ENCODE measurements at places on chromosomes 1 and 21.
A peak's percentile ranks its signal among the peaks of the same experiment; 100 is the strongest.

- DNase-seq, result no peak
Observed at GRCh38 chr1:81213279-81213678, 587.5 kb upstream of the ADGRL2 start.

DNA sequence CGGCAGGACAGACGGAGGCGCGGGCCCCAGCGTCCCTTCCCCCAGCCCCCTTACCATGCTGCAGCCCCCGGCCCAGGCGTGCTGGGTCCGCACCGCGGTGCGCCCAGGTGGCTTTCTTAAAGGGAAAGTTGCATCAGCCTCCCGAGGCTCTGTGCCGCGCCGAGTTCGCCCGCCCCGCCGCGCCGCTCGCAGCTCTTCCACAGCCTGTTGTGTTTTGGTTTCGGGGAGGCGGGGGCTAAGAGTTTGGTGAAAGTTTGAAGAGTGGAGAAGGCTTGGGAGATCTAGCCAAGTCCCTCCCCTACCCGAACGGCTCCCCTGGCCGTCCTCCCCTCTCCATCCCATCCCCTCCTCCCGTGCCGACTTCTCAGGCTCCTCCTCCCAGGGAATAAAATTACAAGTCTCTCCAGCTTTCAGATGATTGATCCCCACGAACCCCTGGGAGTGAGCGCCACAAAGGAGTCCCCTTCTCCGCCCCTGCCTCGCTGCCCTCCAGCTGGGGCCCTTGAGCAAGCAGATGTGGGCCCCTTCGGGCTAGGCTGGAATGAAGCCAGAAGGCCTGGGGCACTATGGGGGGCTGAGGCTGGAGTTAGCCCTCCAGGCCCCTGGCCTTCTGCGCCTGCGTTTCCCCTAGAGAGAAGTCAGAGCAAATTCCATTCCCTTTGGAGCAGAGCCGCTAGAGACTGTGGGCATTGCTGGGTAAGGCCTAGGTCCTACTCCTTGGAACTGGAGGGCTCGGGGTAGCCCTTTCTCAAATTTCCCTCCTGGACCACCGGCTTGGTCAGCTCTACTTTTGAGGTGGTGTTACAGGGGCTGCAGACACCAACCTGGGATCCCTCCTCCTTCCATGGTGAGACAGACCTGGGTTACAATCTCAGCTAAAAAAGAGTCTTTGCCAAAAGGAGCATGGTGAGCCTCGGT is at the start of gene SLC6A9:
Gene SLC6A9 (minus strand): TSS at position 211 of the 918 bp plus-strand sequence. CDS start 7,185 bp downstream, outside the sequence.
- DNase-seq, result no peak

DNA sequence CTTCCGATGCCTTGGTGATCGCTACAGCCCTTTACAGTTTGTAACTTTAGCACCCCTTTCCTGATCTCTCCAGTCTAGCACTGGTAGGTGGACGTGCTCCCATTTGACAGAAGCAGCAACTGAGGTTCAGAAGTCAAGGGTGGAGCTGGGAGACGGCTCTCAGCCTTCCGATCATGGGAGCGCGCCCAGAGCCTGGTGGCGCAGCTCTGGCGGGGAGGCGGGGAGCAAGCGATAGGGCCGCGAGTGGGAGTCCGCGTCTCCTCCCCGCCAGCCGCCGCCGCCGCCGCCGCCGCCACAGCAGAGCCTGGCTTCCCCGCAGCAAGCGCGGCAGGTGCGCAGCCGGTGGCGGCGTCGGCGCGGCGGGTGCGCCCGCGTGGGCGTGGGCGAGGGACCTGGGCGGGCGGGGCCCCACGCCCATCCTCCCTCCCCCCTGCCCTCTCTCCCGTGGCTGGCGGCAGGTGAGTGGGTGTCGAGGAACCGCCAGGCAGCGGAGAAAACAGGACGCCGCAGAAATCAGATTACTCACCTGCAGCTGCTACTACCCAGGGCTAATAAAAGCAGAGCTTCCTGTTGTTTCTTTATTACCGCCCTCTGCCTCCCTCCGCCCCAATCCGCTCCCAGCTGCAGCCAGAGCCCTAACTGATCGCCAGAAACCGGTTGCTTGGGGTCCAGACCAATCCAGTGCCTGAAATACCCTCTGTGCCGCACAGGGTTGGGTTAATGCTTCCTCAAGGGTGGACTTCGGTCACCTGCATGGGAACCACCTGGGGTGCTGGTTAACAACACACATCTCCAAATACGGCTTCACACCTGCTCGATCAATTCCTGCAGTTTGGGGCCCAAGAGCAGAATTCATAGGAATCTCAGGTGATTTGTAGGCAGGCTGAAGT is 60.2 kb upstream of the ID3 start:
- peak; percentile 85 for DNase-seq

- no peak for DNase-seq
Observed at GRCh38 chr21:45594721-45595489, 48.6 kb upstream of the PCBP3 start.

DNA sequence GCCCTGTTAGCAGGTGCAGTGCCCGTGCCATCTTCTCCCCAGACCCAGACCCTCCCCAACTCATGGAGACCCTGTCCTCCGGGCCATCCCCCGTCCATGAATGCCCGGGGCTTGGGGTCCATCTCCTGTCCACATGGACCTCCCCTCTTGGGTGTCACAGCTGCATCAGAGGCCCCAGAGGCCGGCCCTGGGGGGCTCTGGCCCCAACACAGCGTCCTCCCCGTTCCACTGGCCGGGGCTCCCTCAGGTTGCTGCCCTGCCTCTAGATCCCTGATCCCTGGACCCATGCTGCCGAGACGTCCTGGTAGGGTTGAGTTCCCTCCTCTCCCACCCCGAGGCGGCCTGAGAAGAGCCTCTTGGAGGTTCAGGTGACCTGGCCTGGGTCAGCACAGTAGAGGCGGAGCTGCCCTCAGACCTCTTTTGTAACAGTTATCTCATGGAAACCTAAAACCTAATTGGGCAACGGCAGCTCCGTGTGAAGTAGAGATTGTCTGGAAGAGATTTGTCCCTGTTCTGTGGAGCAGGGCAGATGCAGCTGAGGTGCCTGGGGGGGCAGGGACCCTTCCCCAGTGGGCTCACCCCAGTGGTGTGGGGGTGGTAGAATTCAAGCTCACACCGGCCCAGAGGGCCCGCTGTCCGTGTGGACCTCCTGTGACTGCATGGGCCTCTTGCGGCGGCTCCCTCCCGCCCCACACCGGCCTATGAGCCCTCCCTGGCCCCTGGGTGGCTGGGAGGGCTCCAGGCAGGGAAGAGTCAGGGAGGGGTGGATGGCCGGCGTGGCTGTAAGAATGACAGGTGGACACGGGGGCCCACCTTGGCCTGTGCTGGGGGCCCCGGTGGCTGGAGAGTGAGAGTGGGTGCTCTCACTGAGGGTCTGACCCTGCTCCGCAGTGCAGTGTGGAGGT is 56.1 kb downstream of the SKI start:
- no peak for DNase-seq

- no peak for DNase-seq
Observed at GRCh38 chr1:113252166-113252565, 138.1 kb upstream of the MAGI3 start.

GRCh38 chr1:32870615-32871363 is at the start of gene FNDC5:
Gene FNDC5, minus strand, starts transcription at chr1:32870912.
- DNase-seq, result no peak

DNA sequence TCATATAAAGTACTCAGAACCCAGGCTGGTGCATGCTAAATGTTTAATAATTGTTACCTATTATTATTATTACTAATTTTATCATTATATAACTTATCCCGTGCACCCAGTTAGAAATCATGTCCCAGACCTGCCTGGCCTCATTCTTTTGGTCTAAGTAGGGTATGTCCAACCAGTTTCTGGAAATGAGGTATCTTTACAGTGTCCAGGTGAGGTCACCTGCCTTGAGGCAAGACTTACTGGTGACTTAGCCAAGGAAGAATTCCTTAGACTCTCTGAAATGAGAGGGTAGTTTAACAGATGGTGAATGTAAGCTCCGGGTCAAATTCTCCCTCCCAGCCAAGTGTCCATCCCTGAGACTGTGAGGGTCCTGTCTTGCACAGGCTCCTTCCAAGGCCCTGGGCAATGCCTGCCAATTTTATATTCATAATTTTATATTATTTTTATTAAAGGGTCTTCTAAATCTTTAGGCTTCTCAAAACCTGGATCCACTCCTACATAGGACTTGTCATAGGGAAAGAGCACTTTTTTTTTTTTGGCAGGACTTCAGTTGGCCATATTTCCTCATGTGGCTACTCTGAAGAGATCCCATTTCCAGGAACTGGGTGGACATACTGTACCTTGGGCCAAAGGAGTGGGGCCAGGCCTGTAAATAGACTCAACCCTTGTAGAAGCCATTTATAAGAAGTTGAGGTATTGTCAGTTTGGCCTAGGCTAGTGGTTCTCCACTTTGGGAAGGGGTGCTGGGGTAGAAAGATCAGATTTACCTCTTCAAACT is 96.7 kb upstream of the KCNA3 start:
- no peak for DNase-seq

DNA sequence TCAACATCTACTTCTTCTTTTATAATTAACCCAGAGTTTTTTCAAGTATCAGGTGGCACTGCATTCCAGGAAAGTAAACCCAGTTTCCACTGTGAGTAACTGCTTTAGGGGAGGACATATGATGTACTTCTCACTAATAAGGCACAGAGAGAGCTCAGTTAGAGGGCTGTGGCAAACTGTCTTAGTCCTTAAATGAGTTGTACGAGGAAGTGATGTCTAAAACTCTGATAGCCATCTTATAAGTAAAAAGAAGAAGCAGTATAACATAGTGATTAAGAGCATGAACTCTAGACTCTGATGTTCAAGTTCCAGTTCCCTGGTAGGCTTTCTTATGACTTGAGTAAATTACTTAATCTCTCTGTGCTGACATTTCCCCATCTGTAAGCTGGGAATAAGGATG is 58.7 kb upstream of the PTGS2 start:
- no peak for DNase-seq

GRCh38 chr1:73803380-73803779 is 394.6 kb downstream of the LRRIQ3 start:
- DNase-seq, result no peak

- DNase-seq, result no peak
Observed at GRCh38 chr1:229127301-229127700, 143.6 kb upstream of the RAB4A start.

- no peak for DNase-seq
Observed at GRCh38 chr1:177648731-177649265, 321.1 kb downstream of the SEC16B start.

DNA sequence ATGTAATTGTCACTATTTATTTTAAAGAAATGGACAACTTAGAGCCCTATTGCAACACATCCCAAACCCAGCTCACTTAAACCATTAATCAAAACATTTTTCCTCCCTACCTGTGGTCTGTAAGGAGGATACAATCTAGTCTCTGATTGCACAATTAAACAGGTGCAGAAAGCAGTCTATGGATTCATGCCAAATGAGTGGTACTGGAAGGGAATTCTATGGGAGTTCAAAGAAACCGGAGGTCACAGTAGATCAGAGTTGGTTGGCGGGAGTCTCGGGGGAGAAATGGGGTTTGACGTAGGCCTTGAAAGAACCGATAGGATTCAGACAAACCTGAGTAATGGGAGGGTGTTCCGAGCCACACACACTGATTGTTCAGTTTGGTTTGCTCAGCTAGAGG is 314.9 kb downstream of the KIF26B start:
- DNase-seq, result peak; percentile 87

DNA sequence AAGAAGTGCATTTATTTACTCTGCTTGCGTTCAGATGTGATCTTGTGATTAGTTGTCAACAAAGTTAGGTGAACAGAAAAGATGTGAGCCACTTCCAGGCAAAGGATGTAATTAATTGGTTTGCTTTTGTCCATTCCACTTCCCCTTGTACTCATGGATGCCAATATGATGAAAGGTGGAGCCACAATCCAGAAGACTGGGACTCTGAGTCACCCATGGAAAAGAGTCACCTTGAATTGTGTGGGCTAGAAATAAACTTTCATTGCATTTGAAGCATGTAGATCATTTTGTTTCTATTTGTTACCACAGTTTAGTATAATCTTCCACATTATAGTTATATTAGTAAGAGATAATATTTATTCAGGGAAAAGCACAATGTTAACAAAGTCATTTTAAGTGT is 684.2 kb downstream of the LTN1 start:
- no peak for DNase-seq

GRCh38 chr1:68173936-68174737 is 58.2 kb downstream of the WLS start:
- DNase-seq, result no peak

DNA sequence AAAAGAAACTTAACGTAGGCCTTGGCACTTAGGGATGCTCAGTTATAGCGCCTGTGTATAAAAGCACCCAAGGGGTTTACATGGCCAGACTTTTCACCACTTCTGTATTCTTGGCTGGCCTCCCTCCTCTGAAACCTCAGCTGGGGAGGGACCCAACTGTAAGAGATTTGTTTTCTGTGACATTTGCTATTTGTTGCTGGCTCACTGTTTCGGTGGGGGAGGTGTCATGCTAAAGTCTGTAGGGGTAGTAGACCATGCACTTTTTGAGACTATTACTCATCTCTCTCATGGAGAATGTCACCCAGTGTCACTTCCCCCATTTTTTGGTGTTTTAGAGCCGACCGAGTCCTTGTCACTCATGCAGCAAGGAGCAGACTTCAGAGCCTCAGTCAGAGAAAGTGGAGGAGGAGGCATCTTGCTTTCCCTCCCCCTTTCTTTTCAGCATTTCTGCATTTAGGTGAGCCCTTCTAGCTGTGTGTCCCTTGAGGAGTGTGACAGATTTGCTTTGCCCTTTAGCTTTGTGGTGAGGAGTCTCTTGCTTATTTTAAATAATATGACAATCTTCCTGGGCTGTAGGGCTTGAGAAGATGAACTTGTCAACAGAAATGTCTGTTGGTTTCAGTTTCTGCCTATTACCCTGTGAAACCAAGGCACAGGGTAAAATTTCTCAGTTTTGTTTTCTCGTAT is 160.1 kb downstream of the FASLG start:
- no peak for DNase-seq

- no peak for DNase-seq
Observed at GRCh38 chr21:39849014-39849655, 18.1 kb upstream of the PCP4 start.

DNA sequence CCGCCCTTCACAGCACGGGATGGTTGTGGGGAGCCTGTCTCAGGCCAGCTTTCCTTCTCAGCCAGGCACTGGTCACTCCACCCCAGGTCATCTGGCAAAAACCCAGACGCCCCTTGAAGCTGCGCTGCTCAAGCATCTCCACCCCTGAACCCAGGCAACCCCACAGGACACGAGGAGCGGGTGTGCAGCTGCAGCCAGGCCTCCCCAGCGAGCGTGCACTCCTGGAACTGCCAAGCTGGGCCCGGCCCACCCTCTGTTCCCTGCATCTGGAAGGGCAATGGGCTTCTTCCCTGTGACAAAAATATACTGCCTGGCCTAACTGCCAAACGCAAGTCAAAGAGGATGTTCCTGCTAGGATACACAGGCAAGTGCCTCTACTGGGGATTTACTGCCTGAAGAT is 39.7 kb downstream of the SLC66A1 start:
- no peak for DNase-seq

DNA sequence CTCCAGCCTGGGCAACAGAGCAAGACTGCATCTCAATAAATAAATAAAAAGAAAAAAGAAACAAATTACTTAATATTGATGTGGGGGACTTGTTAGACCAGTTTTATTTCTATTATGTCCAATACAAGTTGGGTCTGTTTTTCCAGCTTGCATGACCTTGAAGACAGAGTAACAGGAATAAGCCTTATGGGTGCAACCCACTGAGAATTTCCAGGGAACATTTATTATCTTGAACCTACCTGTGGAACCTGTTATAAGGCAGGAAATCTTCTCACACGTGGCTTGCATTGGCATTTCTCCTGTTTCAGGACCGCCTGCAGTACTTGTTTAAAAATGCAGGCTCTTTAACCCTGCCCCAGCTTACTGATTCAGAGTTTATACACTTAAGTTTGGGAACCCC is 64.0 kb downstream of the ZBTB17 start:
- DNase-seq, result no peak

- no peak for DNase-seq
Observed at GRCh38 chr1:94094469-94095111, 26.4 kb downstream of the ABCA4 start.
